Glutamatergic neuron (in vitro differentiated cells): ENCODE measurements at places on chromosomes 2 and 18. TPM values are rescaled to one million over a fixed set of nuclear protein-coding genes. Genes with fewer than 3 reads are reported as not detected.

DNA sequence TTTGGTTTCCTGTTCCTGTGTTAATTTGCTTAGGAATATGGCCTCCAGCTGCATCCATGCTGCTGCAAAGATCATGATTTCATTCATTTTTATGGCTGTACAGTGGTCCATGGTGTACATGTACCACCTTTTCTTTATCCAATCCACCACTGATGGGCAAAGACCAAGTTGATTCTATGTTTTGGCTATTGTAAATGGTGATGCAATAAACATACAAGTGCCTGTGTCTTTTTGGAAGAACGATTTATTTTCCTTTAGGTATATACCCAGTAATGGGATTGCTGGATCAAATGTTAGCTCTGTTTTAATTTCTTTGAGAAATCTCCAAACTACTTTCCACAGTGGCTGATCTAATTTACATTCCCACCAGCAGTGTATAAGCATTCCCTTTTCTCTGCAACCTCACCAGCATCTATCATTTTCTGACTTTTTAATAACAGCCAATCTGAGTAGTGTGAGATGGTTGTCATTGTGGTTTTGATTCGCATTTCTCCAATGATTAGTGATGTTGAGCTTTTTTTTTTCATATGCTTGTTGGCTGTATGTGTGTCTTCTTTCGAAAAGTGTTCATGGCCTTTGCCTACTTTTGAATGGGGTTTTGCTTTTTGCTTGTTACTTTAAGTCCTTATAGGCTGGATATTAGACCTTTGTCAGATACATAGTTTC lies 19.4 kb downstream of the EXOC6B start:
- no peak overlapping the region for H3K27ac ChIP-seq
- H3K4me1 ChIP-seq: no peaks in the 10 kb centered on the region
- no peaks in the 10 kb centered on the region for H3K27me3 ChIP-seq
- H3K4me3 ChIP-seq: no peak overlapping the region

DNA sequence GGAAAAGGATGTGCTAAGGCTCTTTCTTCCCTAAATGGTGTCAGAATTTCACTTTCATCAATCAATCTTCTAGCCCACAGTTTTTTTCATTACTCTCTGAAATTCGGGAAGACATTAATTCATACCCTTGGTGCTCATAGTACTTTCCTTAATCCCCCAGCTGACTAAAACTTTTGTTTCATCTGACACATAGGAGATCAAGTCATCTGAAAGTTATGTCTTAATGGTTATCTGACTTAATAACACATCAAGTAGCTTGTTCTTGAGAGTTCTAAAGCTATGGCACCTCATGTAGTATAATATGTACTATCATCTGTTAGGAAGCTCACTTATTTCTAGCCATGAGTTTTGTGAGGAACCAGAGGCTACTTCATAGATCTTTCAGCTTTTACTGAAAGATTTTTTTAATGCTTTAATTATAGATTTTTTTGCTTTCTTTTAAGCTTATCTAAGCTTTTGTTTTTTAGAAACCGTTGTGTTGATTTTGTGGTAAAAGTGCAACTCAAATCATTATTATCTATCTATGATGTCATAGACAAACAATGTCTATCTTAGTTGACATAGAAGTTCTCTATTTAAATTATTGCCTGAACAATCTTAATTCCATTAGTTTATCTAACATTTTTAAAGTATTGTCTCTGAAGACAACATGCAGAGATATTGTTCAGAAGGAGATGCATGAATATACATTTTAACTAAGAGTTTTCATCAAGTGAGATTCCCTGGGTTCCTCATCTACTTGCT lies 93.6 kb upstream of the UBXN4 start:
- no peak overlapping the region for H3K4me3 ChIP-seq
- H3K4me1 ChIP-seq: no peaks in the 10 kb centered on the region
- no peaks in the 10 kb centered on the region for H3K27me3 ChIP-seq
- no peak for DNase-seq

GRCh38 chr18:12540751-12541150 lies 117.2 kb downstream of the SPIRE1 start:
- peaks cover 3% of the 10 kb centered on the region for H3K27me3 ChIP-seq
- no peaks in the 10 kb centered on the region for H3K4me1 ChIP-seq
- peaks cover 3% of the 10 kb centered on the region for H3K36me3 ChIP-seq
- DNase-seq: no peak
- H3K4me3 ChIP-seq: no peak overlapping the region

DNA sequence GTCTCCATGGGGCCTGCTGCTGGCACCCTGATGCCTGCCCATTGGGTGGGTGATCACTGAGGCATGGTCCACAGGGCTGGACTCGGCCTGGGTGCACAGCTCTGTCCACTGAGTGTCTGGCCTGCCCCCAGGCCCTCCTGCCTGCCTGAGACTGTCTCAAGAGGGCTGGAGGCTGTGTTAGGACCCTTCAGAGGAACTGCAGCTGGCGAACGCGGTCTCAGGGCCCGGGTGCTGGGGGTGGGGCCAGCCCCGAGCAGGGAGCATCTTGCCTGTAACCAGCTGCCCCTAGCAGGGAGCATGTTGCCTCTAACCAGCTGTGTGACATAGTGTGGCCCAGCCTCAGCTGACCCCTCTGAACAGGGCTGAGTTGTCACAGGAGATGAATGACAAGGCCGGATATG lies 50.0 kb downstream of the TWIST2 start:
- H3K4me1 ChIP-seq: peaks cover 1% of the 10 kb centered on the region
- H3K4me3 ChIP-seq: no peak overlapping the region
- H3K27ac ChIP-seq: no peak overlapping the region
- H3K36me3 ChIP-seq: no peaks in the 10 kb centered on the region
- no peaks in the 10 kb centered on the region for H3K27me3 ChIP-seq

DNA sequence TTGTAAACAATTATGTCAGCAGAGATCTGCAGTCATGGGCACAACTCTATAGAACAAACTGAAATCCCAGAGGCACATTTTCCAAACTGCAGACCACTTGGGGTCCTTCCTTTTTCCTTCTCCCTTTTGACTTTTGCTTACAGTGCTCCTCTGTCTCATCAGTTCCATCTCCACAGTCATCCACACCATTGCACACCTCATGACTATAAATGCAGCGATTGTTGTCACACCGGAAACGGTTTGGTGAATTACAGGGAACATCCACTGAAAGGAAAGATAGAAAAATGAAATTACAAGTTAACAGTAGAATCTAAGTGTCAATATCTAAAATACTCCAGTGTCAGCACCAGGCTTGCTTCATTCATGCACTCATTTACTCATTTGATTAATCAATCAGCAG lies 96.4 kb downstream of the DHRS9 start:
- peaks cover 2% of the 10 kb centered on the region for H3K4me1 ChIP-seq
- H3K27ac ChIP-seq: no peak overlapping the region
- DNase-seq: no peak
- H3K36me3 ChIP-seq: no peaks in the 10 kb centered on the region

GRCh38 chr2:38635139-38635538 lies 30.8 kb upstream of the GALM start:
- H3K27ac ChIP-seq: no peak overlapping the region
- no peak overlapping the region for H3K4me3 ChIP-seq
- no peak for DNase-seq
- no peaks in the 10 kb centered on the region for H3K27me3 ChIP-seq
- no peaks in the 10 kb centered on the region for H3K36me3 ChIP-seq
- H3K4me1 ChIP-seq: no peaks in the 10 kb centered on the region

- H3K4me1 ChIP-seq: no peaks in the 10 kb centered on the region
- no peak overlapping the region for H3K4me3 ChIP-seq
- no peak overlapping the region for H3K27ac ChIP-seq
- H3K27me3 ChIP-seq: no peaks in the 10 kb centered on the region
- DNase-seq: no peak
- H3K36me3 ChIP-seq: no peaks in the 10 kb centered on the region
Observed at GRCh38 chr18:72391951-72392350, 152.2 kb downstream of the CBLN2 start.

- peak overlapping the region; percentile 100 for H3K4me3 ChIP-seq
- peak overlapping the region; percentile 98 for H3K27ac ChIP-seq
- H3K4me1 ChIP-seq: peaks cover 10% of the 10 kb centered on the region
- no peak for DNase-seq
- peaks cover 6% of the 10 kb centered on the region for H3K27me3 ChIP-seq
- H3K36me3 ChIP-seq: no peaks in the 10 kb centered on the region
Observed at GRCh38 chr2:197453914-197454398, 604 bp downstream of the COQ10B start.

GRCh38 chr18:56377231-56377630 lies 261.2 kb downstream of the TXNL1 start:
- peaks cover 7% of the 10 kb centered on the region for H3K4me1 ChIP-seq
- H3K4me3 ChIP-seq: no peak overlapping the region
- H3K27me3 ChIP-seq: peaks cover 7% of the 10 kb centered on the region
- H3K27ac ChIP-seq: no peak overlapping the region
- peaks cover 5% of the 10 kb centered on the region for H3K36me3 ChIP-seq
- DNase-seq: no peak

DNA sequence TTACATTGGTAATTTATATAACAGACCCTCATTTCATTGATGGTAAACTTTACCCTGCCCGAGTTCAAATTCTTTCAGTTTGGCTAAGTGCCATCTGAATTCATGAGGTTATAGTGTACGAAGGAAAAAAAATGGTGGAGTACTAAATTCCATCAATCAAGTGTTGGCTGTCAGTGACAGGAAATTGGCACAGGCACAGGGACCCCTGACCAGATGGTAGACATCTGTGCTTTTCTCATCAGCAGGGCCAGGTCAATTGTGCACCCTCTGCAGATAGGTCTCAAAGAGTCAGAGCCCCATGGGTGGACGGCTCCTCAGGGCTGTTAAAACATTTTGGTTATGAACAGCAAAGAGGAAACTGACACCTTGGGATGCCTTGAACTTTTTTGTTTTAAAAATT lies 439.2 kb downstream of the SETBP1 start:
- no peaks in the 10 kb centered on the region for H3K27me3 ChIP-seq
- no peak overlapping the region for H3K4me3 ChIP-seq
- H3K4me1 ChIP-seq: peaks cover 7% of the 10 kb centered on the region
- no peaks in the 10 kb centered on the region for H3K36me3 ChIP-seq
- peak overlapping the region; percentile 54 for H3K27ac ChIP-seq

- no peaks in the 10 kb centered on the region for H3K4me1 ChIP-seq
- H3K27me3 ChIP-seq: peaks cover 2% of the 10 kb centered on the region
- no peak overlapping the region for H3K27ac ChIP-seq
- no peak for DNase-seq
- no peaks in the 10 kb centered on the region for H3K36me3 ChIP-seq
- H3K4me3 ChIP-seq: no peak overlapping the region
Observed at GRCh38 chr2:212892193-212892592, 259.2 kb downstream of the IKZF2 start.

DNA sequence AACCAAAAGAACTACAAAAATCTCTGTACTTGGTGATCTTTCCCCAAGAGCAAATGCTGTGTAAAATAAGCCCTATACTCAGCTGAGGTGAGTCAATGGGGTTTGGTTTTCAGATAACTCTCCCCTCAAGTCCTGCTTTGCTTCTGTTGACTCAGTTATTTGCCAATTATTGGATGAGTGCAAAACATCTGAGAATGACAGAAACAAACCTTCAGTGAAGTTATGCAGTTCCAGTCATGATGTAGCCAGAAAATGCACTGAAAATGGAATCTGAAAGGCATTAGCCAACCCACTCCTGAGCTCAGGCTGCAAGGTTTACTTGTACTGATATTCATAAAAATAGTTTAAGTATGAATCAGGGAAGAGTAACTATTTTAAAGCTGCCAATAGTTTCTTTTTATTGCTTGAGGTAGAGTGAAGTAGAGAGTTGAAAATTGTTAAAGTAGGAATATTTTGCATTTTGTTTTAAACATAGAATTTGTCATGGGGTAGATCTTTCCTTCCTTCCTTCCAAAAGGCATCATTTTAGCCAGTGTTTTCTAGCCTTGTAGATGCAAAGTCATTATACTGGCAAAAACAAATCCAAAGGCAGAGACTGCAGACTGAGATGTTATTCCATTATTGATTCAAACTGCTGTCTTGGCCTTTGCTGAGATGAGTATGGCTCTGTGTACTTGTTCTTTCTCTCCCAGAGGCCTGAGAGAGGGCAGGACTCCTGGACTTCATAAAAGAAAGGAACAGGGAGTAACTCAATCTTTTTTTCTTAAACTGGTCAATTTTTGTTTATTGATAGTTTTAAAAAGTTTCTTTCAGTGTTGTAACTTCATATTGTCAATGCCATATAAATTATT lies 215.3 kb downstream of the RND3 start:
- no peaks in the 10 kb centered on the region for H3K27me3 ChIP-seq
- H3K4me3 ChIP-seq: no peak overlapping the region
- H3K36me3 ChIP-seq: peaks cover 17% of the 10 kb centered on the region
- H3K27ac ChIP-seq: no peak overlapping the region

GRCh38 chr2:198259496-198259895 lies 455.1 kb downstream of the PLCL1 start:
- H3K4me3 ChIP-seq: no peak overlapping the region
- no peaks in the 10 kb centered on the region for H3K36me3 ChIP-seq
- H3K27ac ChIP-seq: no peak overlapping the region
- no peaks in the 10 kb centered on the region for H3K4me1 ChIP-seq

GRCh38 chr2:39141334-39142271 lies 20.8 kb upstream of the SOS1 start:
- no peaks in the 10 kb centered on the region for H3K27me3 ChIP-seq
- no peak for DNase-seq
- H3K27ac ChIP-seq: no peak overlapping the region
- no peak overlapping the region for H3K4me3 ChIP-seq
- H3K36me3 ChIP-seq: no peaks in the 10 kb centered on the region

DNA sequence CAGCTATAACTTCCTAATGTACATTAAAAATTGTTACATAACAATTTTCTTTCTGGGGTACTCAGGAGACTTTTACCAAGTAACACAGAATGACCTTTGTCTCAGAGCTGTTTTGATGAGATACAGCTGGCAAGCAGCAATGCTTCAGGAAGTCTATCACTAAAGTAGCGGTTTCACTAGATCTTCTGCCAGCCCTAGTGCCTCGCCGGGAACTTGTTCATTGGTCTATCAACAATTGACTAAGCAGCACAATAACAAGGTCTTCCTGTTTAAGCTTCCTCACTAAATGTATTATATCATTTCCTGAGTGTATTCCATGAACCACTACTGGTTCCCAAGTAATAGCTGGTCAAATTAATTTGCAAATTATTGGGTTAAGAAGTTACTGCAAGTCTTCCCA lies 69.2 kb downstream of the TRIP12 start:
- no peak for DNase-seq
- H3K27me3 ChIP-seq: no peaks in the 10 kb centered on the region
- H3K27ac ChIP-seq: no peak overlapping the region
- H3K4me1 ChIP-seq: peaks cover 5% of the 10 kb centered on the region
- peaks cover 7% of the 10 kb centered on the region for H3K36me3 ChIP-seq

GRCh38 chr2:160140471-160140870 lies 59.6 kb downstream of the ITGB6 start:
- H3K27me3 ChIP-seq: no peaks in the 10 kb centered on the region
- no peaks in the 10 kb centered on the region for H3K36me3 ChIP-seq
- no peaks in the 10 kb centered on the region for H3K4me1 ChIP-seq
- no peak overlapping the region for H3K27ac ChIP-seq

- H3K27me3 ChIP-seq: peaks cover 3% of the 10 kb centered on the region
- peaks cover 2% of the 10 kb centered on the region for H3K36me3 ChIP-seq
- no peak overlapping the region for H3K27ac ChIP-seq
- no peak overlapping the region for H3K4me3 ChIP-seq
- no peak for DNase-seq
Observed at GRCh38 chr2:11357428-11357972, 13.1 kb upstream of the ROCK2 start.

GRCh38 chr2:208686665-208687064 lies 280.1 kb downstream of the PTH2R start:
- H3K36me3 ChIP-seq: peaks cover 10% of the 10 kb centered on the region
- DNase-seq: no peak
- no peaks in the 10 kb centered on the region for H3K4me1 ChIP-seq
- H3K27ac ChIP-seq: no peak overlapping the region
- peaks cover 3% of the 10 kb centered on the region for H3K27me3 ChIP-seq

Gene DCDC2C
- total RNA-seq: not detected

Gene PIEZO2
- 50.1 TPM for total RNA-seq

Gene AMER3
- total RNA-seq: 20.6 TPM

Gene ABCB11
- not detected for total RNA-seq

Gene SP140
- not detected for total RNA-seq

Gene IAH1
- 24.4 TPM for total RNA-seq

Gene MYCN
- total RNA-seq: 43.8 TPM
